ENCODE measurements at places on chromosomes 5 and 9.

GRCh38 chr9:98654247-98654646 is 54.5 kb downstream of the GABBR2 start:
- DNase-seq = no peak

DNA sequence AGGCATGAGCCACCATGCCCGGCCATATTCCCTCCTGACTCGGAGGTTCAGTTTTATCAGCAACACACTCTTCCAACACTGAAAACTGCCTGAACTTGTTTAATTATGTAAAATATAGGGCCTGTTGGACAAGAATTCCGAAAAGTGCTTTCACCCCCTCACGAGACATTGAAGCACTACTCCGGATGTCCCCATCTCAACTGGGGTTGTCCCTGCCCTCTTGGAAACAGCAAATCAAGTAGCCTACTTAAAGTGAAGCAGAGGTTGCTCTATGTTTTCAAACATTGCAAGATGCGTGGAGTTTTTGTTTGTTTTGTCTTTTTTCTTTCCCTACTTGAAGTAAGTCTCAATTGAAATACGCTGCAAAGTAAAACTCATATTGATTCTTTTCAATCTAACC is 7.6 kb downstream of the PTGER4 start:
- DNase-seq = no peak

DNA sequence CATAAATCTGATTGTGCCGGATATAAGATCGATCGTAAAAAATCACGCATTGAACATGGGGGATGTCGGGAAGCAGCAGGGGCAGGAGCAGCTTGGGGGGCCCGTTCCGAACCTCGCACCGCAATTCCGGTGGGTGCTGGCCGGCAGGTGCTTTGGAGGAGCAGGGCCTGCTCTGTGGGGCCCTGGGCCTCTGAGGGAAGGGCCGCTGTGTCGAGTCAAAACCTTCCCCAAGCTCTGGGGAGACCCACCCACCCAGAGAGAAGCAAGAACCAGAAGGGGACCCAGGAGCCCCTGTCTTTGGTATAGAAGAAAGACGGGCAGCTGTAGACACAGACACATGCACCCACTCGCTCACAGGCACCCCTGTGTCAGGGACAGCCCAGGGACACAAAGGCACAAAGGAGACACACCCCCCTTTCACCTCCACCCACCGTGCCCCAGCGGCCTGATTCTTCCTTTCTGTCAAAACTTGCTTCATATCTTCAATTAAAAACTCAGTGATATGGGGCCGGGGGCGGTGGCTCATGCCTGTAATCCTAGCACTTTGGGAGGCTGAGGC is 49.4 kb upstream of the ZBTB43 start:
- no peak for DNase-seq

DNA sequence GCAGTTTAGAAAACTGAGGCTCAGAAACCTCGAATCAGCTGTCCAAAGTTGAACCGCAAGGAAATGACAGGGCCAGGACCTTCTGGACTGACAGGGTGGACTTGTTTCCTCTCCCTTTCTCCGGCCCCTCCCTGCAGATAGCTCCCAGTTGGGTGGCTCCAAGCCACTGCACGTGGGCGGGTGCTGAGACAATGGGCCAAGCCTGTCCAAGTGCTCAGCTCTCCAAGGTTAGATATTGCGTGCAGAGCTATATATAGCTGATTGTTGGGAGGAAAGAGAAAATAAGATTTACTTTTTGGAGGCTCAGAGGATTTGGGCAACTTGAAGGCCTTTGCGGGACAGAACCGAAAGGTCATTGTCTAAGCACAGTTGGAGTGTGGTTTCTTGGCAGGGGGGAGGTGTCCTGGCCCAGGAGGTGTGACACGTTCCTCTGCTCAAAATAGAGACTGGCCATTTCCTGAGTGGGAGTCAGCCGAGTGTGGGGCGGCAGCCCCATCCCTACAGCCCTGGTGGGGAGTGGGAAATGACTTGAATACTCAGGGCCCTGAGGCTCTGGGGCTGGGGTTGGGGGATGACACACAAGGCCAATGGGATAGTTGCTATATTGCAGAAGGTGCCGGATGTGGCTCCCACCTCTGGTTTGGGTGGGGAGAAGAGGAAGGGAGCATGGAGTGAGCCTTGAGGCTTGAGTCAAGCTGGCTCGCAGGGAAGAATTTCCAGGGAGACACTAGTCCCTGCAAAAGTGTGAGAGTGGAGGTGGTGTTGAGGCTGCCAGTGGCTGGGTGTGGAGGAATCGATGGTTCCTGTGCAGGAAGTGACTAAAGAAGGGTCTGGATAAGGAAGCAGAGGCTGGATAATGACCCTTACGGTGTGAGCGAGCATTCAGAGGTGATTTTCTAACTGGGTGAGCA is 44.4 kb upstream of the SMAD5 start:
- DNase-seq = no peak

GRCh38 chr5:112975721-112976431 is 722 bp upstream of the DCP2 start:
- no peak for DNase-seq

GRCh38 chr5:107672211-107673038 is 1.7 kb upstream of the EFNA5 start:
- peak; percentile 26 for DNase-seq

DNA sequence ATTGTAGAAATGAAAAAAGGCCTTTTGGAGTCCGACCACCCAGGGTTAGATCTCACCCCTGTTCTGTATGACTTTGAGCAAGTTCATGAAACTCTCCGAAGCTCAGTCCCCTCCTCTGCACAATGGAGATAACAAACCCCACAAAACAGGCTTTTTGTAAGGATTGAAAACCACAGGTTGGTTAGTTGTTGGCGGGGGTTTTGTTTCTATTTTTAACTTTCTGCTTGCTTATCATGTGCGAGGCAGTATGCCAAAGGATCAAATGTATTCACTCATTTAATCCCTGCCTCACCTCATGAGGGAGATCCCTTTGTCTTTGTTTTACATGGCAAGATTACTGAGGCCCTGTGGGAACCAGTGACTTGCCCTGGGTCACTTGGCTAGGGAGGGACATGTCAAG is 539.1 kb downstream of the CDK5RAP2 start:
- no peak for DNase-seq

GRCh38 chr5:96218653-96219052 is 214.4 kb downstream of the PCSK1 start:
- no peak for DNase-seq

DNA sequence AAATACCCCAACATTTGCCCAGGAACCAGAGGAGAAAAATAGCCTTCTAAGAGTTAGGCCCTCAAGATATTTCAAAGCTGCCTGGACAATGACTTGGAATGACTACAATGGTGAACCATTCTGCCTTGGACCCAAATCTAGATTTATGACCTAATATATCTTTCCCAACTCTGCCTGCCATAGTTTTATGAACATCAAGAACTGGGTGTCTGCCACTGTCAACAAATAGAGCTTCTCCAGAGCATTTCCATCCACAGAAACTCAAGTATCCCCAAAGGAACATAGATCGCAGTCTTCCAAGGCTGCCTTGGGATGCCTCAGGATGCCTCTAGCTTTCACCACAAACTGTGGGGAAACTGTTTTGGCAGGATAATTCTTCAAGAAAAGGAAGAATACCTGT is 48.2 kb upstream of the NFIB start:
- no peak for DNase-seq

- DNase-seq = no peak
Measured at GRCh38 chr5:77972469-77973252, 196.5 kb upstream of the TBCA start.

- no peak for DNase-seq
Measured at GRCh38 chr5:129115680-129116079, 21.1 kb downstream of the ISOC1 start.

Measured in KBM-7 (cell line).